Lung (tissue), 17 donors: ENCODE measurements at places on chromosomes 1 and 21. TPM values are rescaled to one million over a fixed set of nuclear protein-coding genes. Genes with fewer than 3 reads are reported as not detected.

Gene CRABP2
- total RNA-seq: 5.8 TPM

DNA sequence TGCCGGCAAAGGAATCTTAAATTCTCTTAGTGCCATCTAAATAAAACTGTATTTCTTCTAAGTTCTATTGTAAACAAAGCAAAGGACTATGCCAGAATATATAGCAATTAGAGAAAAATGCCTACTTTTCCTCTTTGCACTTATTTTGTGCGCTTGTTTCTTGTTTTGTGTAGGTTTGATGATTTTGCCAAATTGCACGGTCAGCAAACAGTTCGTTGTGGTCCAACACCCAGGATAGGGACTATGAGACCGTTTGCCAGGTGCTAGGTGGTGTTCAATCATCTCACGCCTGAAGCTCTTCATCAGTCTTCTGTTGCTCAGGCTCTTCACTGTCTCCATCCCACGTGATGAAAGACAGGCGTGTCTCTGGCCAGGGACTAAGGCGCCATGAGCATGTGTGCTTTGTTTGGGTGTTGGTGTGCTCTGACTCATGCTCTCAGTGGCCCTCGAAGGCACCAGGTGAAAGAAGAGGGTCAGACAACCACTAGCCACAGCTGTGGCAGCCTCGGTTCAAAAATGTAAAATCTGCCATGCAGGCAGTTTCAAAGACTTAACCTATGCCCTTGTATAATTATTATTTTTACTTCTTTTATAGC, 36.9 kb upstream of the KCNE1 start:
- DNase-seq: no peak

DNA sequence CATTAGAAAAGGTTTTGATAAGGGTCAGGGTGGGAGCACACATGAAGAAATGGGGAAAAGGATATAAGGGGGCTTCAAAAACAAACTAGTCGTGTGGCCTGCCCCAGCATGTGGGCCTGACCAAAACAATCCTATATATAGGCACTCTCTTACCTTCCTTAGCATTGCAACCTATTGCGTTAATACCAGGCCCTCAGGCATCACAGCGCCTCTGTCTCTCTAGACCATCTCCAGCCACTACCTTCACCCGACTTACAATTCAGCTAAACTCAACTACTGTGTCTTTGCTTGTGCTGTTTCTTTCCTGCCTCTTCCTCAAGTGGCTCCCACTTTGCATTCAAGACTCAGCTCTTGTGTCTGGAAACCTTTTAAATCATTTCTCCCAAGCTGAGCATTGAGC, 47.0 kb upstream of the GJA5 start:
- no peak for DNase-seq

DNA sequence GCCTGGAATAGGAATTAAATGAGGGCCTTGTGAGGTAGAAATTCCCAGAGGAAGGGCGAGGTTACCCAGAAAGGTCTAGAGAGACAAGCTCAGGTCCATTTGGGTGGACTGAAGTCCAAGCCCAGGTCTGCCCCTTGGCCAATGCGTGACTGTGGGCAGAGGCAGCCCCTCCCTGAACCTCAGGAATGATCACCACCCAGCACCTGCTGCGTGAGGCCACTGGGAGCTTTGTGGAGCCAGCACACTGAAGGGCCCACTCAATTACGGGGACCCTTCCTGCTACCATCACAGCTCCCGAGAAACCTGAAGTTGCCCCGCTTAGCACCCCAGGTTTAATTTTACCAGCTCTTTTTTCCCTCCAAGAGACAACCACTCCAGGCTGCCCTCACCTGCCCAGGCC, 6.5 kb upstream of the MATN1 start:
- DNase-seq: no peak

Gene MATN1
- total RNA-seq: 0.15 TPM

DNA sequence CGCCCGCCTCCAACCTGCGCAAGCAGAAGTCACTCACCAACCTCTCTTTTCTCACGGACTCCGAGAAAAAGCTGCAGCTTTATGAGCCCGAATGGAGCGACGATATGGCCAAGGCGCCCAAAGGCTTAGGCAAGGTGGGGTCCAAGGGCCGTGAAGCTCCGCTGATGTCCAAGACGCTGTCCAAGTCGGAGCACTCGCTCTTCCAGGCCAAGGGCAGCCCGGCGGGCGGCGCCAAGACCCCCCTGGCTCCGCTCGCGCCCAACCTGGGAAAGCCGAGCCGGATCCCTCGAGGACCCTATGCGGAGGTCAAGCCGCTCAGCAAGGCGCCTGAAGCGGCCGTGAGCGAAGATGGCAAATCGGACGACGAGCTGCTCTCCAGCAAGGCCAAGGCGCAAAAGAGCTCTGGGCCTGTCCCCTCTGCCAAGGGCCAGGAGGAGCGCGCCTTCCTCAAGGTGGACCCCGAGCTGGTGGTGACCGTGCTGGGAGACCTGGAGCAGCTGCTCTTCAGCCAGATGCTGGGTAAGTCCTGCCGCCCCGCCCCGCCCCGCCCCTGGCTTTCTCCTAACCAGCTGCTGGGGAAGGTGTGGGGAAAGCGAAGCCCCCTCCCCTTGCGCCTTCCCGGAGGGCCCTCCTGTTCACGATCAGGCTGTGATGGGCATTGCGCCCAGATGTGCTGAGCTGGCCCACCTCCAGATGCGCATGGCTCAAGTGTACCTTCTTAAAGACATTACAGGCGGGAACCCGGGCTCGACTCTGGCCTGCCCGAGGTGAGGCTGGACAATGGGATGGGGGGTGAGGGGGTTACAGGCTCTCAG, 110.2 kb downstream of the NAV1 start:
- DNase-seq: peak; percentile 46

Gene CASQ2
- total RNA-seq: 1.0 TPM
